NCI-H460 (cell line): ENCODE measurements at places on chromosomes 5 and 9.

- DNase-seq = no peak
Measured at GRCh38 chr5:79357398-79357797, 121.5 kb downstream of the JMY start.

- DNase-seq = no peak
Measured at GRCh38 chr9:124502711-124503702, 4.2 kb downstream of the NR5A1 start.

DNA sequence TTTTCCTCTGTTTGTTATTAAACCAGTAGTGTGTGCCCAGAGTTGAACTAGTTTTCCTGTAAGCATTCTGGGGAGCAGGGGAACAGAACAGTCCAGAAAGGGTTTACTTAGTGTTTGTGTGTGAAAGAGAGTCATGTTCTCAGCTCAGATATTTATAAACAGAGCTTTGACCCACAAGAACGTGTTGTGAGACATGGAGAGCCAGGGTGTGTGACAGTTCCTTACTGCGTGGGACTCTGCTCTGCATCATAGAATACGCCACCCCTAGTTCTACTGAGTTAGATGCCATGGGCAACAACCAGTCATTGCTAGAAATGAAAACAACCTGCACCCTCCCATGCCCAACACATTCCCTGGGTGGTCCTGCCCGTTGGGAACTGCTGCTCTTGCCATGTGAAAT, 330.7 kb downstream of the NDUFS4 start:
- no peak for DNase-seq

DNA sequence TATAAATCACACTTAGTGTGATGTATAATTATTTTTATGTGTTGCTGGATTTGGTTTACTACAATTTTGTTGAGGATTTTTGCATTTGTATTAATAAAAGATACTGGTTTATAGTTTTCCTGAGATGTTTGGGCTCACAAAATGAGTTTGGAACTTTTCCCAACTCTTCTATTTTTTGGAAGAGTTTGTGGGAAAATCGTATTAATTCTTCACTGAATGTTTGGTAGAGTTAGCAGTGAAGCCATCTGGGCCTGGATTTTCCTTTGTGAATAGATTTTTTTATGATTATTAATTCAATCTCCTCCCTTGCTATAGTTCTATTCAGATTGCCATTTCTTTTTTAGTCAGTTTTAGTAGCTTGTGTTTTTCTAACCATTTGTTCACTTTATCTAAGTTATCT, 201.7 kb upstream of the NFIL3 start:
- no peak for DNase-seq

DNA sequence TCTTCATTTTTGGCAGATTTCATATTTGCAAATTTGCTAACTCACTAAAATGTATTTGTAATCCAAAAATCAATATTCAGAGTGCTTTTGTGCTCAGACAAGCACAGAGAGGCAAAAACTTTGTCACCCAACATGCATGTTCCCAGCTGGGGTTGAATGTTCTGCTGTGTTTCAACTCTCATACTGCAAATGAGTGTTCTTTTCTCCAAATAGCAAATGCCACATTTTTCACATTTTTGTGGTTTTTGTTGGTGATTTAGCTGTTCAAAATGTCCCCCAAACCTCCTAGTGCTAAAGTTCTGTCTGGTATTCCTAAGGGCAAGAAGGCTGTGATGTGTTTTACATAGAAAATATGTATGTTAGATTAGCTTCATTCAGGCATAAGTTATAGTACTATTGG, 87.3 kb upstream of the PCSK5 start:
- no peak for DNase-seq

DNA sequence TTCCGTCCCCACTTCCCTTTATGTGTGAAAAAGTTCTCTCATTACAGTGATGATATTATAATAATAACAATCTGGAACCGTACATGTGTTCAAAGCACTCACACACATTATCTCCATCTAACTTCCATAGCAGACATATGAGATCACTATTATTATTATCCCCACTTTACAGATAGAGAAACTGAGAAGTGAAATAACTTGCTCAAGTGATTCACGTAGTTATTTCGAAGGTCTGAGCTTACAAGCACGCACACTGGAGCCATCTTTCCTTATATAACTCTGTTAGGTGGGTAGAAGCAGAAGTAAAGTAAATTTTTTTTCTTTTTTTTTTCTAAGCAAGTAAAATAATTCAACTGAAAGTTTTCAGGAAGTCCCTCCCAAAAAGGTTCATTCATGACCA, 62.9 kb upstream of the PTGER4 start:
- DNase-seq = no peak

DNA sequence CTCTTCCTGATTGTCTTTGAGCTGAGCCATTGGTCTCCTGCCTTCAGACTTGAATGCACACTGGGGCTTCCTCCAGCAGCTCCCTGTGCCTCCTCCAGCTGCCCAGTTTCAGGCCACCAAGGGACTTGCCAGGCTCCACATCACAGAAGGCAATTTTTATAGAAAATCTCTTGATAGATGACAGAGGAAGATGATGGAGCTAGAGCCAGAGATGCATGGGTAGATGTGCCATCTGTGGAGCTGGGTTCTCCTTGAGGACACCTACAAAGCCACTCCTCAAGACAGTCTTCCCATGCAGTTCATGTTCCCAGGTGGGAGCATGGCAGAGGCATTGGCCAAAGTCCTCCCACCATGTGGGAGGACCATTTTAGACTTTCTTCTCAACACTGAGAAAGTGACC, 239.6 kb upstream of the IRX1 start:
- DNase-seq = no peak

DNA sequence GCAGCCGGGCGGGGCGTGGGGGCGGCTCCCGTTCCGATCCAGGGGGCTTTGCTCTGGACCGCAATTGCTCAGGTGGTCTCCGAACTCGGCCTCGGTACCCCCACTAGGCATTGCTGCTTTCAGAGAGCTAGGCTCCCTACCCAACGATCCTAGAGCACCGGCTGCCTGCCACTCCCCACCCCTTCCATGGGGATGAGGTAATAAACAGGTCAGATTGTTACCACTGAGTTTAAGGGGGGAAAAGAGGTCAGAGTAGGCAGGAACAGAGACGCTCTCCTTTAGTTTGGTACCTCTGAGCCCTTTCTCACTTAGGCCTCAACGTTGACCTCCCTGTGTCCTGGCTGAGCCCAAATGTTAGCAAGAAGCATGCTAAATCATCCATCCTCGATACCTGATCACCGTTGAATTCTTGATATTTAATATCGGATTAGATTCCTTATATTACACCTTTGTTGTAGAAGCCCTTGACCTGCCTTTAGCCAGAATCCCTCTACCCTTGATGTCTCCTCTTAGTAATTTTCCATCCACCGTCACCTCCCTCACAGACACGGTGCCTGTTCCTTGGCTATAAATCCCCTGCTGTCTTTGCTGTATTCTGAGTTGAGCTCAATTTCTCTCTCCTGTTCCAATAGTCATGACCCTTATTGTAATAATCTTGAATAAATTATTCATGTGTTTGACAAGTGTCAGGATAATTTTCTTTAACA, 588 bp upstream of the PLPP1 start:
- no peak for DNase-seq

DNA sequence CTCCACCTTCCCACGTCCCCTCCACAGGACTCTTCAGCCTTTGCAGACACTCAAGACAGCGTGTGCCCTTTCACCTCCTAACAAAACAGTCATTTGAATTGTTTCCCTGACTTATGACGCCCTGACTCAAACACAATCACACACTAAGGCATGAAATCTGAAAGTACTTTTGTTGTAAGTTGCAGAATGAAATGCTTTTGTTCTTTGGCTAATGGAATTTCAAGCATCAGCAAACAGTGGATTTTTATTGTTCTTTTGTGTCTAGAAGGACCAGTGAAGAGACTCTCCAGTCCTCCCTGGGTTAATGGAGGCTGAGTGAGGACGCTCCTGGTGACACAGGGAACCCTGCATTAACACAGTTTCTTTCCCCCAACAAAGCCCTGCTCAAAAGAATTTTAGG, 380.1 kb downstream of the CTNND2 start:
- no peak for DNase-seq

DNA sequence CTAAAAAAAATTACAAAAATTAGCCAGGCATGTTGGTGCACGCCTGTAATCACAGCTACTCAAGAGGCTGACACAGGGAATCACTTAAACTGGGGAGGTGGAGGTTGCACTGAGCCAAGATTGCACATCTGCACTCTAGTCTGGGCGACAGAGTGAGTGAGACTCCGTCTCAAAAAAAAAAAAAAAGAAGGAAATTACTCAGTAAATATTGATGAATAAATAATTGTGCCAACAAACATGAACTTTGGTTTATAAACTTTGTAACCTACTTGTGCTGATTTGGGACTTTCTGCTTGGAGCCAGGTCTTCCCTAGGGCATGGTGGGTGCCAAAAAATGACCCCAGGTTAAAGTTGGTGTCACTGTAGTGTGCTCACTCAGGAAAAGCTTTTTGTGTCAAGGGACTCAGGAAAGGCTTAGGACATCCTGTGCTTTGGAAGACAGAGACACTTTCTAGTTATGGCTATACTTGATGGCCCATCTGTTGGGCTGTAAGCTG, 19.0 kb downstream of the ABLIM3 start:
- DNase-seq = no peak

- no peak for DNase-seq
Measured at GRCh38 chr9:36888551-36888950, 145.5 kb downstream of the PAX5 start.

- no peak for DNase-seq
Measured at GRCh38 chr5:19975795-19976194, 12.2 kb downstream of the CDH18 start.

- no peak for DNase-seq
Measured at GRCh38 chr5:142842994-142843905, 73.1 kb downstream of the ARHGAP26 start.

- DNase-seq = no peak
Measured at GRCh38 chr5:179255527-179256327, 89.5 kb downstream of the ADAMTS2 start.

DNA sequence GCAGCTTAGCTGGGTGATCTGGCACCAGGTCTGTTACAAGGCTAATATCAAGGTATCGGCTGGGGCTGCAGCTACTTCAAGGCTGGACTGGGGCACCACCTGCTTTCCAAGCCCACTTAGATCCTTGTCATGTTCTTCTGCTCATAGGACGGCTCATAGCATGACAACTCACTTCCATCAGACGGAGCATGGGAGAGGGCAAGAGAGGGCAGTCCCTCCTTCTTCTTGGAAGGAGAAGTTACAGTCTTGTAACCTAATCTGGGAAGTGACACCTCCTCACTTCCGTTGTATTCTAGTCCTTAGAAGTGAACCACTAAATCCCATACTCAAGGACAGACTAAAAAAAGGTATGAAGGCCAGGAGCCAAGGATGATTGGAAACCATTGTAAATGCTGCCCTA, 258.2 kb downstream of the MAST4 start:
- no peak for DNase-seq

- DNase-seq = no peak
Measured at GRCh38 chr9:122168356-122168755, 8.6 kb downstream of the MORN5 start.

GRCh38 chr9:133788819-133789717, 50.9 kb upstream of the SARDH start:
- no peak for DNase-seq

DNA sequence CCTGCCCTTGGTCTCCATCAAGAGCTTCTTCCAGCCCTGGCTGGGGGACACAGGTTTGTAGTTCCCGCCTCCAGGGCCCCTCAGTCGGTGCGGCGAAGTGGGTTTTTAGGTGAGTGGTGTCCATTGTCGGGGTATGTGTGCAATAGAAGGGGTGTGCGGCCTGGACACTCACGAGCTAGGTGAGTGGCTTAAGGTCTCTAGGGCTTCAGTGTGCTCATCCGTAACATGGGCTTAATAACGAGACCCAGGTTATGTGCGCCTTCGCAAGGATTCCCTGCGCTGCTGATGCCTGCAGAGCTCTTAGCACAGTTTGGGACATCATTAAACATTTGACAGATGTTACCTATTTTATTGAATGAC, 656 bp downstream of the CEP78 start:
- no peak for DNase-seq

- no peak for DNase-seq
Measured at GRCh38 chr9:136532799-136533774, 12.8 kb downstream of the NOTCH1 start.

DNA sequence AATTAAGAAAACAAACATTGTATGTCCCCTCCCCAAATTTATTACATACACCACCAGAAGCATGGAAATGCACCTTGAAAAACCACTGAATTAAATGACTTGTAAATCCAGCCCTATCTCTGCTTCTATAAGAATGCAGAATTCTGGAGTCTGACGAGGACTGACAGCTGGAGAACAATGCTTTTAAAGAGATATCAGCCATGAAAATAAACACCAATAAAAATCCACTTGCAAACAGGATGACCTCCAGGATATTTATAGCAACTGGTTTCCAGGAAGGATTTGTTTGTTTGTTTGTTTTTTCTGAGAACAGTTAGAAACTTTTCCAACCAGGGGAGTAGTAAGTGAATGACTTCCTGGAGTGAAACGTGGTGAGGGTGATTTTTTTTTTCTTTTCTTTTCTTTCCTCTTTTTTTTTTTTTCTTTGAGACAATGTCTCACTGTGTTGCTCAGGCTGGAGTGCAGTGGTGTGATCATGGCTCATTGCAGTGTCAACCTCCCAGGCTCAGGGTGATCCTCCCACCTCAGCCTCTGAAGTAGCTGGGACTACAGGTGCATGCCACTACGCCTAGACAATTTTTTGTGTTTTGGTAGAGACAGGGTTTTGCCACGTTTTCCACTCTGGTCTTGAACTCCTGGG, 38.7 kb upstream of the SLC36A1 start:
- DNase-seq = no peak

- DNase-seq = peak; percentile 44
Measured at GRCh38 chr9:36101916-36102741, 34.4 kb upstream of the GLIPR2 start.

GRCh38 chr9:108761655-108762347, 94.0 kb downstream of the ACTL7B start:
- peak; percentile 67 for DNase-seq

- no peak for DNase-seq
Measured at GRCh38 chr5:158777647-158778350, 321.9 kb downstream of the EBF1 start.

GRCh38 chr9:1442105-1442504, 391.9 kb downstream of the DMRT2 start:
- no peak for DNase-seq

- no peak for DNase-seq
Measured at GRCh38 chr9:79980432-79980831, 408.7 kb downstream of the TLE4 start.

GRCh38 chr9:31604531-31604930, 779.9 kb upstream of the ACO1 start:
- no peak for DNase-seq

- DNase-seq = peak; percentile 31
Measured at GRCh38 chr5:173581408-173582215, 34.8 kb downstream of the BOD1 start.

DNA sequence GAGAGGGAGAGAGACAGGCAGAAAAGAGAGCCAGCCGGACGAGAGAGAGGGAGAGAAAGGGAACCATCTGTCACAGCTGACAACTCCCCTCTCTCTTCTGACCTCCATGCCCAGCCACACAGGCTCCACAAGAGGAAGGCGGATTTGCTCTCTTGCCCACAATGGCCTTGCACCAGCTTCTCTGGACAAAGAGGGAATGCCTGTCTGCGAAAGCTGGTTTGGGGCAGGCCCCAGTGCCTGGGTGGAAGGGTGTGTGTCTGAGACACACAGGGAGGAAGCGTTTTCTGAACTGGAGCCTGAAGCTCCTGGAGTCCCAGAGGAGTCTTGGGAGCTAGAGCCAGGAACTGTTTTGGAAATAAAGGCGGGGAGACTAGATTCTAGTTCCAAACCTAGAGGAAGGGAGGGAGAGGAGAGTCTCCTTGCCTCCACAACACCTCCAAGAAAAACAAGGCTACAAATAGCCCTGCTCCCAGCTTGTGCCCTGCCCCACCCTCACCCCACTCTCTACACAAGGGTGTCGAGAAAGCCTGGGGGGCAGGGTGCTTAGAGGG, 12.5 kb downstream of the C1QTNF2 start:
- no peak for DNase-seq
